ENCODE measurements at places on chromosomes 2 and 18. TPM values are rescaled to one million over a fixed set of nuclear protein-coding genes. Genes with fewer than 3 reads are reported as not detected.

- peaks cover 2% of the 10 kb centered on the region for H3K4me1 ChIP-seq
- H3K27ac ChIP-seq: no peak overlapping the region
- H3K27me3 ChIP-seq: no peaks in the 10 kb centered on the region
- no peaks in the 10 kb centered on the region for H3K36me3 ChIP-seq
- H3K4me3 ChIP-seq: no peak overlapping the region
- DNase-seq: no peak
These were observed 29.0 kb downstream of the OLA1 start for GRCh38 chr2:174219321-174219720.

DNA sequence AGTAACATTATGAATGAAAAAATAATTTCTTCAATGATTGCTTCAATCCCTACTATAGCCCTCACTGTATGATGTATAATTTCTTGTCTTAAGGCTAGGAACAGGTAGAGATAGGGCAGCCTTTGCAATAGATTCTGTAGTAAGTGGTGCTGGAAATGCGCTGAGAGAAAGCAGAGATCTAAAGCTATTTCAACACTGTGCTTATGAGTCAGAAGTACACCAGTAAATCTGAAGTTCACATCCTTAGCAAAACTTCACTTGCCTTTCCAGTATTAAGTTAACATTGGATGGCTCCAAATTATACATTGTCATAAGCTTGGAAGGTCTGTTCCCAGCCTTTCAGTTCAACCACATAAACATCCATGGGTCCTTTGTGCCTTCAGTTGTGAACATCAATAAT is 178.2 kb upstream of the EPHA4 start:
- DNase-seq: no peak
- no peaks in the 10 kb centered on the region for H3K4me1 ChIP-seq
- H3K27me3 ChIP-seq: no peaks in the 10 kb centered on the region
- no peak overlapping the region for H3K4me3 ChIP-seq

DNA sequence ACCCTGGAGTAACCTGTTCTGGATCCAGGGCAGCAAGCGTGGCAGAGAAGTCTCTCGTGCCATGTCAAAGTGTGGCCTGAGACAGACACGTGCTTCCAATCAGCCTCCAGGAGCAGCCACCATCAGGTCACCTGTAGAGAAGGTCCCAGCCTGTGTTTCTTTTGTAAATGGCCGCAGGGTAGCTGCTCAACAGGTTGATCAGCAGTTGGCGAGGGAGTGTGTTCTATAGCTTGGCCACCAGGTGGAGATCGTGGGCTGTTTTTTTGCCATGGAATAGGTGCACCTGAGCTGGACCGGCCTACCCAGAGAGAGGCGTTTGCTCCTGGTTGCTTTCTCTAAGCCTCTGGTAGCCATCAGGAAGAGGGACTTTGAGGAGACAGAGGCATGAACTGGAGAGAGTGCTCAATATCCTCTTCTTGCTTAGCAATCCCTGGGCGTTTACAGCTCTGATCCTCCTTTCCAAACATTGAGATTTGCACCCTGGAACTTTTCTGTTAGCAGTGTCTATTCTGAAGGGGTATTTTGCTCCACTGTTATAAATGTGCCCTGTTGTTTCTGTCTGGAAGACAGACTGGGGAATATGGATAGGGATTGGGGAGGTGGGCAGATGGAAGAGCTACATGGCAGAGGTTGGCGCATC is 34.2 kb upstream of the EN1 start:
- peaks cover 4% of the 10 kb centered on the region for H3K27me3 ChIP-seq
- H3K36me3 ChIP-seq: no peaks in the 10 kb centered on the region
- no peaks in the 10 kb centered on the region for H3K4me1 ChIP-seq
- DNase-seq: no peak
- no peak overlapping the region for H3K4me3 ChIP-seq

The C2orf80 gene
- not detected for total RNA-seq

DNA sequence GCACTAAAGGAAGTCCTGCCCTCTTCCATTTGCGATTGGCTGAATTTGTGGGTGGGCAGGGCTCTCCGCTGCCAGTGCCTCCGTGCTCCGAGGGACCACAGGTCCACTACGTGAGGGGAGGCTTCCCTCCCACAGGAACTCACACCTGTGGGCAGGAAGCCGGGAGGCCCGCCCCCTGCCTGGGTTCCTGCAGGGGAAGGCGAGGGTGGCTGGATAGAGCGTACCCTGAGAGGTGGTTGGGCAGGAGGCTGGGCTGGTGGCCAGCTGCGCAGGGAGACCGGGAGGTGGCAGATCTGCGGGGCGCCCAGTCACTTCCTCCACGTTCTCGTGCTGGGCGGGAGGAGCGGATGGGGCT is 47.0 kb upstream of the PTH2R start:
- H3K27ac ChIP-seq: no peak overlapping the region
- no peak overlapping the region for H3K4me3 ChIP-seq
- no peaks in the 10 kb centered on the region for H3K4me1 ChIP-seq
- peaks cover 3% of the 10 kb centered on the region for H3K36me3 ChIP-seq

The IL36A gene
- not detected for total RNA-seq

The ACADL gene
- 50.3 TPM for total RNA-seq

The TSPYL6 gene
- total RNA-seq: 0.12 TPM

DNA sequence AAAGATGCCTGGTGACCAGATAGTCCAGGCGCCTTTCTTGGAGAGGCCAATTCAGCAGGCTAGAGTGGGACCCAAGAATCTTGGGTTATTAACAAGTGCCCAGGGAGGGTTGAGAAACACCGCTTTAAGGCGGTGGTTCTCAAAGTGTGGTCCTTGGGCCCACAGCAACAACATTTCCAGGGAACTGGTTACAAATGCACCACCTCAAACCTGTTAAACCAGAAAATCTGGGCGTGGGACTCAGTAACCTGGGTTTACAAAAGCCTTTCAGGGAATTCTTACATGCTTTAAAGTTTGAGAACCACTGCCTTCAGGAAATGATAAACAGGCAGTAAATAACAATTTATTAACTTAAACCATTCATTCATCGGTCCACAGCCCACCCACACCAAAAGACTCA is 92.5 kb downstream of the SP3 start:
- no peaks in the 10 kb centered on the region for H3K36me3 ChIP-seq
- H3K4me3 ChIP-seq: no peak overlapping the region
- H3K27ac ChIP-seq: no peak overlapping the region
- H3K27me3 ChIP-seq: no peaks in the 10 kb centered on the region
- no peaks in the 10 kb centered on the region for H3K4me1 ChIP-seq

DNA sequence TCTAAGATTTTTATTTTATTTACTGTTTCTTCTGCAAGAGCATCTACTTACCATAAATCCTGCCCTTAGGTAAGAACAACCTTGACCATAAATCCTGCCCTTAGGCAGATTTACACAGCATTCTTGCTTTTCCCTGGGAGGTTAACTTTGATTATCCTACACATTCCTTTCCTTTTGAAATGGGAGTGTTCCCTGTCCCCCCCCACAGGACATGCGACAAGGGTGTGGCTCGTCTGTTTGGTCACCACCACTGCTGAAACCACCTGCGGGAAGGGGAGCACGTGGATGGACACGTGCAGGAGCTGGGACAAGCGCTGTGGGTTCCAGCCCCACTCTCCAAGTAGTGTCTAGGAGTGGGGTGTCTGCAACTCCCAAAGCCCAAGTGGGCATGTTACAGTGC is 239.3 kb upstream of the SP5 start:
- H3K4me3 ChIP-seq: no peak overlapping the region
- no peaks in the 10 kb centered on the region for H3K36me3 ChIP-seq
- H3K27ac ChIP-seq: no peak overlapping the region
- H3K27me3 ChIP-seq: no peaks in the 10 kb centered on the region

DNA sequence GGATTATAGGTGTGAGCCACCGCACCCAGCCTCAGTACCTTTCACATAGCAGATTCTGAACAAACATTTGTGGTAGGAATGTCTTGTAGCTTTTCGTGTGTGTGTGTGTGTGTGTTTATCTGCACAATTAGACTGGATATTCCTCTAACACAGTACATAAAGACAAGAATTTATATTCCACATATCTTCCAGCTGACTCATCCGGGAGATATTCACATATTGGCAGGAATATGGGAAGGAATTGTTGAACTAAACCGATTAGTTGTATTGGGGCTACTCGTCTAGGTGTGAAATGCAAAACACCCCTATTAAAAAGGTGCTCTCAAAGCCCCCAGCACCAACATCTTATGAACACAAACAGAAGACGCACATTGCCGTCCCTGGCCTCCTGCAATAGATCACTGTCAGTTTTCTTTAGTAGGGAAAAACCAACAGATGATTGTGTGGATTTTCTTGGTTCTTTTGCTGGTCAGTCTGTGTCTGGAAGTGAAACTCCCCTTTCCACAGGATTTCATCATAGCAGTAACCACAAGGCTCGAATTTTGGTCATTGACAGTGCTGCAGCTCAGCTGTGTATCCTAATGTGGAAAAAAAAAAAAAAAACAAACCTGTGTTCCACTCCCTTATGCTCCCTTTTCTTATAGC is 208.5 kb upstream of the ACVR2A start:
- peaks cover 1% of the 10 kb centered on the region for H3K27me3 ChIP-seq
- H3K4me3 ChIP-seq: no peak overlapping the region
- H3K27ac ChIP-seq: no peak overlapping the region
- H3K36me3 ChIP-seq: no peaks in the 10 kb centered on the region

The DYTN gene
- not detected for total RNA-seq

The FAM228A gene
- 3.9 TPM for total RNA-seq

The SDC1 gene
- total RNA-seq: 0.66 TPM

- no peaks in the 10 kb centered on the region for H3K27me3 ChIP-seq
- H3K4me3 ChIP-seq: no peak overlapping the region
- H3K36me3 ChIP-seq: no peaks in the 10 kb centered on the region
- no peak overlapping the region for H3K27ac ChIP-seq
These were observed 45.0 kb downstream of the EMILIN2 start for GRCh38 chr18:2891526-2892431.

DNA sequence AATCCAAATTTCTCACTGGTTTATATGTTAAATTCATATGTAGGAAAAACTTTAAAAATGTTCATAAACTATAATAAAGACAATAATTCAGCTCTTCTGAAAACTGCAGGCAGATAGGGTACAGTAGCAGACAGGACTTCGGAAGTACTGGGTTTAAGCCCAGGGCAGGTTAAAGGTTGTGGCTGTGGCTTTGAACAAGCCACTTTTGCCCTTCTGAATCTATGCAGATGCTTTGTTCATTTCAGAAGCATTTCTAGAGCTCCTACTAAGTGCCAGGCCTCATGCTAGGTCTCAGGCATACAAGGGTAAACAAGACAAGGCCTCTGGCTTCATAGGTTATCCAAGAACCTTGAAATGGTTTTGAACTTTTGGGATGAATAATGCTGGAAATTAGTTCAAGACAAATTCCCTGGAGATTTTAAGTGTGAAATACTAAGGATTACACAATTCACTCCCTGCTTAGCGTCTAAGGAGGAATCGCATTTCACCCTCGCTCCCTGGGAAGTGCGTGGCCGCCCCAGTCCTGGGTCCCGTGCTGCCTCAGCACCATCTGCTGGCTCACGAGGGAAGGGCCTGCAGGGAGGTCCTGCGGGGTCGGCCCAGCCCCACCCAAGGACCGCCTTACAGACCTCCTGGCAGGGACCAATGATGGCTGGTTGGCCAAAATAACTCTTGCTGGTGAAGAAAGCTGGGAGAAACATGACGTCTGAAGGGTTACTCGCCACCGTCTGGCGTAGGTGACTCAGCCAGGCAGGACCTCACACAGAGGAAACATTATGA is 67.7 kb upstream of the L3MBTL4 start:
- H3K4me3 ChIP-seq: no peak overlapping the region
- H3K36me3 ChIP-seq: no peaks in the 10 kb centered on the region
- H3K4me1 ChIP-seq: no peaks in the 10 kb centered on the region
- no peaks in the 10 kb centered on the region for H3K27me3 ChIP-seq
- DNase-seq: peak; percentile 59

DNA sequence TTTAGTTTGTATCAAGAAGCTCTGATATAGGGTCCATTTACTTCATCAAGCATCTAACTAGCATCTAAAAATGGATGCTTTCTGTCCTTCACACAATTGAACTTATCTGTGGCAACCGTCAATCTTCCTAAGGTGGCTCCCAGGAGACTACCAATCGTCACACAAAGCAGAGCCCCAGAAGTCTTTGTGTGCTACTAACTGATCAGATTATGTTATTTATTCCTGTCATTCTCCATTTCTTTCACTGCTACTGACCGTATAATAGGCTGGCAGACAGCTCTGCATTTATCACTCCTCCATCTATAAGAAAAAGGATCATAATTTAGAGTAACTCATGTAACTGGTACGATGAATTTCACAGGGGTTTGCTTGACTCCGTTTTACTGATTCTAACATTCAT is 585.0 kb upstream of the NXPH2 start:
- H3K36me3 ChIP-seq: no peaks in the 10 kb centered on the region
- no peak overlapping the region for H3K4me3 ChIP-seq
- H3K27ac ChIP-seq: no peak overlapping the region
- H3K4me1 ChIP-seq: no peaks in the 10 kb centered on the region
- no peaks in the 10 kb centered on the region for H3K27me3 ChIP-seq

- DNase-seq: no peak
- peaks cover 1% of the 10 kb centered on the region for H3K27me3 ChIP-seq
- H3K27ac ChIP-seq: peak overlapping the region; percentile 43
These were observed 448 bp downstream of the IMPA2 start for GRCh38 chr18:11981543-11982366.

GRCh38 chr2:108079736-108080135 is 93.4 kb downstream of the SLC5A7 start:
- no peaks in the 10 kb centered on the region for H3K4me1 ChIP-seq
- no peak overlapping the region for H3K27ac ChIP-seq
- DNase-seq: no peak
- no peaks in the 10 kb centered on the region for H3K27me3 ChIP-seq

DNA sequence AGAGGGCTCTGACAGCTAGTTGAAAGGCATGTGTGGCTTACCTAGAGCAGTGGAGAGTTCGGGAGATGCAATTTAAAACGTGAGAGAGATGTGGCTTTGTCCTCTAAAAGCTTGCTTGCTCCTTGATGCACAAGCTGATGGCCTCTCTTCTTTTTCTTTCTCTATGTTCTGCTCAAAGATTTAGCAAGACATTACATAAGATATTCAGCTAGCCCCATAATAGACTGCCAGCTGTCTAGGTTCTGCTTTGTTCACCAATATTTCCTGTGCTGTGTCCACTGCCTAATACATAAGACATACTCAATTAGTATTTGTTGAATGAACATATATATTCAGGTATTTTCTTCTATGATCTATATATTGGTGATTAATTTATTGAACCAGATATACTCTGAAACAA is 31.1 kb downstream of the SPATS2L start:
- H3K27ac ChIP-seq: no peak overlapping the region
- H3K4me1 ChIP-seq: peaks cover 9% of the 10 kb centered on the region
- no peak for DNase-seq

DNA sequence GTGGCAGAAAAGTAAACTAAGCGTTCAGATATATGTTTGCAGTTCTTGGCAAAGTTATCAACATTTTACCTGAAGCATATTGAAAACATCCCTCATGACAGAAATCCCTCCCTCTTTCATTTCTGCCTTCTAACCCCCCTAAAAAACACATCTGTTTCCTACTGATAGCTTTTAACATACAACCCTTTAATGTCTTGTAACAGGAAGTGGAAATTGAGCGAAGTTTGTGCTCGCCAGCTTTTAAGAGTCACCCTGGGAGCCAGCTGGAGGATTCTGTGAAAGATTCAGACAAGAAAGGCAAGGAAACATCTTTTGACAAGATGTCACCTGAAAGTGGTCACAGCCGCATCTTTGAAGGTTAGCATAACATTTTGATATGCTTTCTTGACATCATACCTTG is 247.4 kb downstream of the XIRP2 start:
- no peak overlapping the region for H3K4me3 ChIP-seq
- no peak for DNase-seq
- H3K27ac ChIP-seq: no peak overlapping the region
- no peaks in the 10 kb centered on the region for H3K36me3 ChIP-seq

The SP110 gene
- 22.4 TPM for total RNA-seq

GRCh38 chr2:8465560-8465959 is 216.3 kb upstream of the ID2 start:
- no peaks in the 10 kb centered on the region for H3K27me3 ChIP-seq
- H3K4me3 ChIP-seq: no peak overlapping the region
- H3K4me1 ChIP-seq: no peaks in the 10 kb centered on the region
- DNase-seq: no peak
- no peak overlapping the region for H3K27ac ChIP-seq
- H3K36me3 ChIP-seq: no peaks in the 10 kb centered on the region

The PTPRN gene
- total RNA-seq: not detected

The TMEM247 gene
- not detected for total RNA-seq

The BMP10 gene
- total RNA-seq: not detected

Data from aorta (tissue), 5 donors.